ENCODE measurements at places on chromosomes 4 and X. TPM values are rescaled to one million over a fixed set of nuclear protein-coding genes. Genes with fewer than 3 reads are reported as not detected.

The ZRSR2 gene
- 2.6 TPM for total RNA-seq

The IRS4 gene
- total RNA-seq, result not detected

The CCDC120 gene
- 2.5 TPM for total RNA-seq

The SAGE1 gene
- total RNA-seq, result not detected

The UGT2B17 gene
- total RNA-seq, result not detected

The SLC6A8 gene
- 31.3 TPM for total RNA-seq

The DIPK2B gene
- total RNA-seq, result 2.6 TPM

The LCORL gene
- total RNA-seq, result 12.1 TPM

The SOWAHB gene
- total RNA-seq, result not detected
